ENCODE measurements at places on chromosomes 12 and 14.

- DNase-seq, result no peak
- H3K36me3 ChIP-seq, result no peaks in the 10 kb centered on the region
- H3K4me3 ChIP-seq, result no peak overlapping the region
- no peak overlapping the region for H3K27ac ChIP-seq
Observed at GRCh38 chr12:112924986-112925385, 13.3 kb upstream of the OAS3 start.

DNA sequence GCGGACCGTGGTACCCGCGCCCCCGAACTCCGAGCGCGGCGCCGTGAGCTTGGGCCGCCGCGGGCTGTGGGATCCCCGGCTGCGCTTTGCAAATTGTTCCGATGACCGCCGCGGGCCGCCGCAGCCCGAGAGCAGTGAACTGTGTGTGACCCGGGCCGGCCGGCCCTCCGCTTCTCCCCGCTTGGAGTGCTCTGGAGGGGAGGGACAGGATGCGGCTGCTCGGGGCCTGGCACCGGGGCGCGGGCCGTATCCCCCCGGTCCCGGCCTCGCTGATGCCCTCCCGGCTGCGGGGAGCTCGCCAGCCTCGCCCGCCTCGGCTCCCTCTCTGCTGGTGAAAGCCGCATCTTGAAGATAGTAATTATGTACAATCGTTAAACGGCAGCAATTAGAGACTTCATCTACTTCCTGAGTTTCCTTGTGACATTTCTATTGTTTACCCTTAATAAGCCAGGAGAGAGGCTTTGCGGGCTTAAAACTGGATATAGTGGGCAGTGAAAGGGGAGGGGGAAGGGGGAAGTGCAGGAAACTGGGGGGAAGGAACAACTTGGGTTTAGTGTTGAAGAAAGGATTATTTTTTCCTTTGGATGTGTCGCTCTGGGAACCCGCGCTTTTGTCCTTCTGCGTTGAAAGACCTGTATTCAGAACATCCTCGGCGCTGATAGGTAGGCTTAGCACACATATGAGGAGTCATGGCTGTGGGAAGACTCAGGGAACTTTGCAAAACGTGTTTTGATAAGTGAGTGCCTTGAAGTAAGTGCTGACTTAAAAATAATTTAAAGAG lies 1.2 kb downstream of the PELI2 start:
- H3K4me3 ChIP-seq, result peak overlapping the region; percentile 52
- no peaks in the 10 kb centered on the region for H3K36me3 ChIP-seq
- H3K4me1 ChIP-seq, result peaks cover 31% of the 10 kb centered on the region
- no peak for DNase-seq
- H3K27ac ChIP-seq, result no peak overlapping the region
- no peaks in the 10 kb centered on the region for H3K27me3 ChIP-seq

GRCh38 chr14:21535545-21536417 lies 9.6 kb upstream of the SALL2 start:
- H3K36me3 ChIP-seq, result no peaks in the 10 kb centered on the region
- no peak overlapping the region for H3K4me3 ChIP-seq
- peaks cover 20% of the 10 kb centered on the region for H3K27me3 ChIP-seq
- H3K27ac ChIP-seq, result no peak overlapping the region
- H3K4me1 ChIP-seq, result no peaks in the 10 kb centered on the region

DNA sequence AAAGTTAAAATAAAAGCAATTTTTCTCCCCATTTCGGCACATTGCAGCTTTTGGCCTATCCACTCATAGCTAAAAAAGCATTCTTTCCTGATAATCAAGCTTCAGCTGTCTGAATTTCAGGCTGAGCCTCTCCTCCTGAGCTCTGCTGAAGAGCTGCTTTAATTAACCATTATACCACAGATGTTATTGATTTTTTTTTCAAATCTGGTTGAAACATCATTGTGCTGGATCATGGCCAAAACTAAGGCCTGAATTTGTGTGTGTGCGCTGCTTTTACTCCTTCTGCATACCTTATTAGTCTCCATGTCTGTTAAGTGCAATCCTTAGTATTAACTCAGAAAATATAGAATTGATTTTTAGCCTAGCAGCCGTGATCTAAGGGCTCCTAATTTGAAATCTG lies 52.3 kb downstream of the MBIP start:
- H3K27me3 ChIP-seq, result peaks cover 4% of the 10 kb centered on the region
- peaks cover 6% of the 10 kb centered on the region for H3K4me1 ChIP-seq
- DNase-seq, result no peak
- H3K27ac ChIP-seq, result no peak overlapping the region

DNA sequence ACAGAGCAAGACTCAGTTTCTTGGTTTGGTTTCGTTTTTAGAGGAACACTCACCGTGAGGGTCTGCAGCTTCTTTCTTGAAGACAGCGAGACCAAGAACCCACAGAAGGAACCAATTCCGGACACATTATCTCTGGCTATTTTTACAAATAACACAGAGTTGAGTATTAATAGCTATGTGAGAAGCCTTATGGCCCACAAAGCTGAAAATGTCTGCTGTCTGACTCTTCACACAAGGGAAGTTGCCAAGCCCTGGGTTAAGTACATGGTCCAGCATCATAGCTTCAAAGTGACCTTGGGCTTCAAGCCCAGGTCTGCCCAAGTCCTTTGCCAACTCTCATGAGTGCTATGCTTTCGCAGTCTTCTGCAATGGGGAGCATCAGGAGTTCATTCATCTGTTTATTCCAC lies 2.6 kb upstream of the LGMN start:
- H3K4me3 ChIP-seq, result peak overlapping the region; percentile 46
- no peak for DNase-seq
- H3K36me3 ChIP-seq, result no peaks in the 10 kb centered on the region
- peaks cover 3% of the 10 kb centered on the region for H3K27me3 ChIP-seq
- H3K27ac ChIP-seq, result no peak overlapping the region

DNA sequence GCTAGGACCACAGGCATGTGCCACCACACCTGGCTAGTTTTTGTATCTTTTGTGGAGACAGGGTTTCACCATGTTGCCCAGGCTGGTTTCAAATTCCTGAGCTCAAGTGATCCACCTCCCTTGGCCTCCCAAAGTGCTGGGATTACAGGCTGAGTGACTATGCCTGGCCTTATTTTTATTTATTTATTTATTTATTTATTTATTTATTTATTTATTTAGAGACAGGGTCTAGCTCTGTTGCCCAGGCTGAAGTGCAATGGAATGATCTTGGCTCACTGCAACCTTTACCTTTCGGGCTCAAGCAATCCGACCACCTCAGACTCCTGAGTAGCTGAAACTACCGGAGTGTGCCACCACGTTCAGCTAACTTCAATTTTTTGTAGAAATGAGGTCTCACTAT lies 117.0 kb upstream of the MAX start:
- H3K4me3 ChIP-seq, result no peak overlapping the region
- DNase-seq, result no peak
- H3K27ac ChIP-seq, result no peak overlapping the region
- no peaks in the 10 kb centered on the region for H3K36me3 ChIP-seq
- H3K4me1 ChIP-seq, result peaks cover 5% of the 10 kb centered on the region
- H3K27me3 ChIP-seq, result no peaks in the 10 kb centered on the region

- no peaks in the 10 kb centered on the region for H3K4me1 ChIP-seq
- no peaks in the 10 kb centered on the region for H3K36me3 ChIP-seq
- no peak overlapping the region for H3K27ac ChIP-seq
- no peak for DNase-seq
- H3K27me3 ChIP-seq, result no peaks in the 10 kb centered on the region
Observed at GRCh38 chr14:35340616-35341453, 48.7 kb downstream of the PSMA6 start.

DNA sequence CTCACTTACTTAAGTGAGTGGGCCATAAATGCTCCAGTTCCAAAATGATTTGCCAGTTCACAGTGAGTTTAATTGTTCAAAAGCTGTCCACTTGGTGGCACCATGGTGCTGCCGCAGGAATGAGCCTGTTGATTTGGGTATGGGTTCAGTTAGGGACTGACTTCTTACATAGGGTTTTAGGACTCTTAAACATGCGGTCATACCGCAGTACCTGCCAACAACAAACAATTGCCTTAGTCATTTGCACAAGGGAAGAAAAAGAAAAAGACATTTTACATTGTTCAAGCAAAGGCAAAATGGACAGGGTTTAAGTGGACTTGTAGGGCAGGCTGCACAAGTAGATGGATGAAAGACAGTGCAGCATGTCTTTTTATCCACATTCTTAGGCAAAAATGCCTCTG lies 80.0 kb upstream of the DBX2 start:
- H3K36me3 ChIP-seq, result no peaks in the 10 kb centered on the region
- no peaks in the 10 kb centered on the region for H3K4me1 ChIP-seq
- H3K4me3 ChIP-seq, result no peak overlapping the region
- H3K27me3 ChIP-seq, result no peaks in the 10 kb centered on the region
- DNase-seq, result no peak
- H3K27ac ChIP-seq, result no peak overlapping the region

- no peak overlapping the region for H3K4me3 ChIP-seq
- no peak overlapping the region for H3K27ac ChIP-seq
- no peaks in the 10 kb centered on the region for H3K27me3 ChIP-seq
- H3K4me1 ChIP-seq, result no peaks in the 10 kb centered on the region
- DNase-seq, result no peak
Observed at GRCh38 chr12:40055228-40055579, 50.7 kb downstream of the SLC2A13 start.

- no peaks in the 10 kb centered on the region for H3K27me3 ChIP-seq
- peaks cover 4% of the 10 kb centered on the region for H3K4me1 ChIP-seq
- H3K4me3 ChIP-seq, result no peak overlapping the region
Observed at GRCh38 chr12:121753844-121754264, 39.6 kb downstream of the RHOF start.

- no peak overlapping the region for H3K4me3 ChIP-seq
- no peak overlapping the region for H3K27ac ChIP-seq
- no peaks in the 10 kb centered on the region for H3K36me3 ChIP-seq
- DNase-seq, result no peak
- no peaks in the 10 kb centered on the region for H3K4me1 ChIP-seq
Observed at GRCh38 chr12:124298685-124299410, 4.0 kb downstream of the RFLNA start.

DNA sequence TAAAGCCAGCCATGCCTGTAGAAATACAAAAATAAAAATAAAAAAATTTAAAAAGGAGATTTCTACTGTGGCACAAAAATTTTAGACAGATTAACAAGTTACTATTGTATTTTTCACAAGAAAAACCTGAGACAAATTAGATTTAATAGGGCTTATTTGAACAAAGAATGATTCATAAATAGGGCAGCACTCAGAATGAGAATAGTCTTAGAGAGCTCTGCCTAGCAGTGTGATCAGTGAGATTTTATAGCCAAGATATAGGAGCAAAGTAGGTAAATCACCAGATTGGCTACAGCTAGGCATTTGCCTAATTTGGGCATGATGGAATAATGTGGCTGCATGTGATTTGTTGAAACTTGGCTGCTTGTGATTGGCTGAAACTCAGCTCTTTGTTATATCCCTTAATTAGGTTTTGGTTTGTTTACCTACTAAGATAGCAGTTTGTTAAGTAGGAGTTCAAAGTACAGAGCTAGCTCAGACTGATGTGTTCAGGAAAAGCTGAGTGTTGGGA lies 279.7 kb upstream of the TMTC1 start:
- no peak for DNase-seq
- no peak overlapping the region for H3K4me3 ChIP-seq
- H3K27me3 ChIP-seq, result no peaks in the 10 kb centered on the region
- no peaks in the 10 kb centered on the region for H3K4me1 ChIP-seq

- no peaks in the 10 kb centered on the region for H3K27me3 ChIP-seq
- H3K4me3 ChIP-seq, result no peak overlapping the region
- no peaks in the 10 kb centered on the region for H3K36me3 ChIP-seq
- no peak for DNase-seq
- H3K27ac ChIP-seq, result no peak overlapping the region
- no peaks in the 10 kb centered on the region for H3K4me1 ChIP-seq
Observed at GRCh38 chr14:88209273-88209672, 113.8 kb downstream of the KCNK10 start.

GRCh38 chr12:103880299-103881142 lies 39.5 kb upstream of the NT5DC3 start:
- no peak overlapping the region for H3K27ac ChIP-seq
- H3K4me1 ChIP-seq, result no peaks in the 10 kb centered on the region
- no peak for DNase-seq
- no peaks in the 10 kb centered on the region for H3K36me3 ChIP-seq

DNA sequence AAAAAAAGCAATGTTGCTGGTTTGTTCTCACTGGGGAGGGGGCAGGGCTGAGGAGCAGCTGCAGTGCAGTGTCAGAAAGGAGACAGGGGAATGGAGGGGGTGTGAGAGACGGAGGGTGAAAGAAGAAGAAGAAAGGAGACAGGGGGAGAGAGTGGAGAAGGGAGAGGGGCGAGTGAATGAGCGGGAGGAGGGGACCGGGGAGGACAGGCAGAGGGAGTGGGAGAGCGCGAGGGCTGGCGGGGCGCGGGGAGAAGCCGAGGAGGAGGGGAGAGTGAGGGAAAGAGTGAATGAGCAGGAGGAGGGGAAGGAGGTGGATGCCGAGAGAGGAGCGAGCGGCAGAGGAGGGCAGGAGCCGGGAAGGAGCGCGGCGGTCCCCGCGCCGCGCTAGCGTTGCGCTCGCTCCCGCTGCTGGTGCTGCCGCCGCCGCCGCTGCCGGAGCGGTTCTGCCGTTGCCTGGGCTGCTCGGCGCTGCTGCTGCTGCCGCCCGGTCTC lies at the start of gene NOVA1:
TSS of gene NOVA1 (minus strand) at position 445 of the 492 bp plus-strand sequence. CDS start 597 bp downstream, outside the sequence.
- DNase-seq, result no peak
- H3K36me3 ChIP-seq, result no peaks in the 10 kb centered on the region
- no peaks in the 10 kb centered on the region for H3K27me3 ChIP-seq
- H3K4me1 ChIP-seq, result no peaks in the 10 kb centered on the region

DNA sequence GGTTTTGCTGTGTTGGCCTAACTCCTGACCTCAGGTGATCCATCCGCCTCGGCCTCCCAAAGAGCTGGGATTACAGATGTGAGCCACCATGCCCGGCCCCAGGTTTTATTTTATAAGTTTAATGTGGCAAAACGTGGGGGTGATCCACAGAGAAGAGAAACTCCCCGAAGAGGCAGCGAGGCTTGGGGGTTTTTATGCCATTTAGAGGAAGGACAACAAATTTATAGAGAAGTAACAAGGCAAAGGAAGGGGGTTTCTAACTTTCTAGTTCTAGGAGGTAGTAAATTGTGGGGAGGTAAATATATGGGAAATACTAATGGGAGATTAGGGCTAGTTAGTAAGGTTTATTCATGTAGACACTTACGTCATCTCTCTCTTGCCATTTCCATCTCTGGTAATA lies 17.2 kb upstream of the PHC1 start:
- H3K4me1 ChIP-seq, result no peaks in the 10 kb centered on the region
- H3K27ac ChIP-seq, result no peak overlapping the region
- H3K4me3 ChIP-seq, result no peak overlapping the region
- H3K36me3 ChIP-seq, result no peaks in the 10 kb centered on the region
- no peak for DNase-seq

GRCh38 chr12:26331136-26331535 lies 135.8 kb downstream of the SSPN start:
- H3K4me3 ChIP-seq, result no peak overlapping the region
- H3K27me3 ChIP-seq, result no peaks in the 10 kb centered on the region
- DNase-seq, result no peak
- H3K27ac ChIP-seq, result no peak overlapping the region

- H3K4me1 ChIP-seq, result no peaks in the 10 kb centered on the region
- no peaks in the 10 kb centered on the region for H3K36me3 ChIP-seq
Observed at GRCh38 chr12:98808243-98808875, 163.3 kb downstream of the APAF1 start.

All from CD8-positive, alpha-beta memory T cell (primary cell).